Activated T-helper 1 cell treated with Interleukin-2 at 50 U/mL for 16 hours (primary cell): ENCODE measurements at places on chromosomes 1 and 21.

GRCh38 chr1:23362218-23362713 lies 7.4 kb downstream of the ZNF436 start:
- no peak for DNase-seq

DNA sequence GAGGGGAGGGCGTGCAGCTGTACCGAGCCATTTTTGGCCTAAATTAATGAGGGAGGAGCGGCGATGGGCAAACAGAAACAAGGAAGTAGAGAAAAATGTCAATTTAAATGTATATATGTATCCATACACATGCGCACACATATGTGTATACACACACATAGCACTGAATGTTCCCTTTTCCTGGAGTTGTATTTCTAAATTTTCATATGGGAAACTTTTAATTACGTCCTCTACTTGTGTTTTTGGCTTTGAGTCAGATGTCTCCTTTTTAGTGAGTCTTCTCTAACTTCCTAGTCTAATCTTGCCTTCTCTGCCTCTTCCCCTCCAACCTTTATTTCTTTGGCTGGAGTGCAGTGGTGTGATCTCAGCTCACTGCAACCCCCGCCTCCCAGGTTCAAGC lies 15.4 kb upstream of the CYYR1 start:
- no peak for DNase-seq

- no peak for DNase-seq
Measured at GRCh38 chr21:45319461-45320211, 31.9 kb upstream of the POFUT2 start.

DNA sequence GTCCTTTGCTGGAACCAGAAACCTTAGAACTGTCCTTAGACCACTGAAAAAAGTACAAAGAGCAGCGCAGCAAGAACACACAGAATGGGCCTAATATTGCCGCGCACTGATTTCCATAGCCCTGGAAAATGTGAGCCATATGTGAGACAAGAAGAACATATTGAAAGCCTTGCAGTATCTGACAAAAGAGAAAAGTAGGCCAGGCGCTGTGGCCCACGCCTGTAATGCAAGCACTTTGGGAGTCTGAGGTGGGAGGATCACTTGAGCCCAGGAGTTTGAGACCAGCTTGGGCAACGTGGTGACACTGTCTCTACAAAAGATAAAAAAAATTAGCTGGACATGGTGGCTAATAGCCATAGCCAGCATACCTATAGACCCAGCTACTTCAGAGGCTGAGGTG lies 300.7 kb downstream of the RYR2 start:
- DNase-seq: no peak

GRCh38 chr1:109314795-109315194 lies 8.0 kb upstream of the MYBPHL start:
- no peak for DNase-seq

GRCh38 chr1:20483833-20484518 lies 2.0 kb downstream of the CAMK2N1 start:
- DNase-seq: no peak

DNA sequence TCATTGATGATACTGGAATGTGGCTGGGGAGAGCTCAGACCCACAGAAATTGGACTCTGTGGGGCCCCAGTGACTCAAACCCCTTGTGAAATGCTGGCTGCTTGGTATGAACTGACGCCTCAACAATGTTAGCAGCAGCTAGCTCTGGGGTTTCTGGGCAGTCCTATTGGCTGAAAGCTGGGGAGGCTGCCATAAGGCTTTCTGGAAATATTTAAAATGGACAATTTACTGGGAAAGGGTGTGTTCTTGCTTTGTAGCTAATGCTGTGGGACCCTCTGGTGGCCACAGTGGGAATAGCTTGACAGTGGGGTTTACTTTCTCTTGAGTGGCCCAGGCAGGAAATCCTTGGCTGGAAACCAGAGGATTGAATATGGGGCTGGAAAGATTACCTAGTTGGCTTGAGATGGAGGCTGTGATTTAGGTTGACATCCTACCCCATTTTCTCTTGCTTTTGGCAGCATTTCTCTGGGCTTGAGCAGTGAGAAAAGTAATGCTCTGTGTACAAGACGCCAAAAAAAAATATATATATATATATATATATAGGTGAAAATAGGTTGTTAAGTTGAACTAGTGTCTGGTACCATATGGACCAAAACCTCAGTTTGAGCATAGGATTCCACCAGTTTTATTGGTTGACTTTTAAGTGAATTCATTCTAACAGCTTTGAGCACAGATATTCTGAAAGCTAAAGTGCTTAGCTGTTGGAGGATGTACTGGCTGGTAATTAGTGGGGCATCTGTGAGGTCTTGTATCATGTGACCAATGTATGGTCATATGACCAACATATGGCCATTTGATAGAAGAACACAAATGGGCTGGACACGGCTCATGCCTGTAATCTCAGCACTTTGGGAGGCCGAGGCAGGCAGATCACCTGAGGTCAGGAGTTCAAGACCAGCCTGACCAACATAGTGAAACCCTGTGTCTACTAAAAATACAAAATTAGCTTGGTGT lies 8.2 kb upstream of the S100A10 start:
- peak; percentile 55 for DNase-seq

DNA sequence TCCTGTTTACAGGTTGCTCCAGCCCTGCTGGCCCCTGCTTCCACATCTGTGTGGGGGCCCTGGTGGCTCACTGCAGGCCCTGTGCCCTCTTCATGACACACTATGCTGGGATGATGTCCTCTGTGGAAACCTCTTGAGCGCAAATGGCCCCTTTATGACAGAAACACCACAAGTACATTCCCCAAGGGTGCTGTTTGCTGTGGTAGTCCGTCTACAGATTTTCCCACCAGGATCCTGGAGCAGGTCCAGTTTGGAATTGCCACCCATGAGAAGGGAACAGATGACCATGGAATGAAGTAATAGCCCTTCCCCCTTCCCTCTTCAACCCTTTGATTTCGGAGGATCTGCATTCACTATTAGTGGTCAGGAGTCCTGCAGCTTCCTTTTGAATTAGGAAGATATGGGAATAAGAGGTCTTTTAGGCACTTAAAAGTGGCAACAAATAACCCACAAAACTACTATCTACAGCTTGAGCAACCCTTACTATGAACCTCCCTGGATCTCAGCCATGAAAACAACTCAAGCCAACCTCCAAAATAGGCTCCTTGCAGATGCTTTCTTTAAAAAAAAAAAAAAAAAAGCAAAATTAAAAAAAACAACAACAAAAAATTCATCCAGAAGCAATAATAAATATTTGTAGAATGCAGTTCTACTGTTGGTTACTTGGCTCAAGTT lies 121.9 kb upstream of the TSPAN2 start:
- no peak for DNase-seq

GRCh38 chr21:32523988-32524719 lies 61.2 kb downstream of the TCP10L start:
- DNase-seq: no peak

GRCh38 chr1:208513799-208514198 lies 269.6 kb upstream of the PLXNA2 start:
- no peak for DNase-seq

- no peak for DNase-seq
Measured at GRCh38 chr21:31397939-31398338, 53.9 kb upstream of the TIAM1 start.

DNA sequence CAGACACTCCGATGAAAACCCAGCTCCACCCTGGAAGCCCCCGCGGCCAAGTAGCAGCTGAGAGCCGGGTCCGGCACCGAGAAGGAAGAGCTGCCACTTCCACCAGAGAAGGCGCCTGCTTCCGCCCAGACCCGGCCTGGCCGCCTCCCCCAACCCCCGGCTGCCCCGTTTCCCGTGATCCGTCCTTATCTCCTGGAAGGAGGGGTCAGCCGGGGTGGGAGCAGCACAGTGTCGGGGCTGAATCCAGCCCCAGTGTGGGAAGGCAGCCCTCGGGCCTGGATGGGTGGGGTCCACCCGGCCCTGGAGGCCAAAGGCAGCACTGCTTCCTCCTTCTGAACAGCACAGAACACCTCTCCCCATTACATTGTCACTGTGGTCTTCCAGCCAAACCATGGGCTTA lies 69.4 kb downstream of the MEGF6 start:
- DNase-seq: no peak

DNA sequence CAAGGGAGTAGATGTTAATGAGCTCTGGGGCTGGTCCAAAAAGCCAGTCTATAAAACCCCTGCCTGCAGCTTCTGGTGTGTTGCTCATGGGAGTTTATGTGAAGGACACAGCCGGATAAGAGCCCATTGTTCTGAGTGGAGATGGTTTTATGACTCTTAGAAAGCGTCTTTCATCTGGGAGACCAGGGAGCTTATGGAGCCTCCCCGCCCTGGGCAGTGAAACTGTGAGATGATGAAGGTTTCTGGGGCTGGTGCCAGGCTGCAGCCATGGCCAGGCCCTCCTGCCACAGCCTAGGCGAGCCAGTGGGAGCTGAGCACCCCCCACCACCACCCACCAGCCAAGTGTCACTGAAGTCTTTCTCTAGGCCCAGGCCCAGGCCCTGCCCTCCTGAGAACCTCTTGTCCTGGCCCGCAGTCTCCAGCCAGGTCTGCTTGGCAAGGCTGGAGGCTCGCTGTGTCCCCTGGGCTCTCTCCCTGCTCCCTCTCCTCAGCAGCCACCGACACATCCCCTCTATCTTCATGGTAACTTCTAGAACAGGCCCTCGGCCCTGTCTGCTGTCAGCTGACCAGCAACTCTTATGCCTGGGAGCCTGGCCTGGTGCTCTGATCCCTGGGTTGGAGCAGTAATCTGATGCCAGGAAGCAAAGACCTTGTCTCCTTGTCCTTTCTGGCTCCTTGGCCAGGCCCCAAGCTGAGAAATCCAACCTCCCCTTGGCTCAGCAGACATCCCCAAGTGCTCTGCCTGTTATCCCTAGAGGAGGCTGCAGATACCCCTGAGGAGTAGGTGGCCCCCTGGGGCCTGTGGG lies 7.6 kb upstream of the ARHGEF10L start:
- no peak for DNase-seq

DNA sequence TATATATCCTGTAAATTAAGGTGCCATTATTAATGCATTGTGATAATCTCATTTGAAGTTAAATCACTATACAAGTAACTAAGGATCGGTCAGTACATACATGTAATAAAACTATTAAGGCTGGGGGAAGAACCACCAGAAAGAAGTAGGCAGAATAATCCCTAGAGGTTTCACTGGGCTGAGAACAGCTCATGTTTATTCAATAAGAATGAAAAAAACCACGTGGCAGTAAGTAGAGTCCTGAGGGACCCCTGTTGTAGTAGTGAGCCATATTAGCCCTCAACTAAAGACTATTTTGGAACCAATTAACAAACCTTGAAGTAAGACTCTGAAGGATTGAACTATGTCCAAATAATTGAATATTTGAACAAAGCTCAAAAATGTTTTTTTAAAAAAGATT lies 46.9 kb upstream of the ADAM30 start:
- DNase-seq: no peak

DNA sequence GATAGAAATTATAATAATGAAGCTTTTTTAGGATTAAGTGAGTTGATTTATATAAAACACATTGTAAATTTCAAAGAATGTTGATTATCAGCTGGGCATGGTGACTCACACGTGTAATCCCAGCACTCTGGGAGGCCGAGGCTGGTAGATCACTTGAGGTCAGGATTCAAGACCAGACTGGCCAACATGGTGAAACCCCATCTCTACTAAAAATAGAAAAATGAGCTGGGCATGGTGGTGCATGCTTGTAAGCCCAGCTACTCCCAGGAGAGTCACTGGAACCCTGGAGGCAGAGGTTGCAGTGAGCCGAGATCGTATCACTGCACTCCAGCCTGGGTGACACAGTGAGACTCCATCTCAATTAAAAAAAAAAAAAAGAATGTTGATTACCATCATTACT lies 18.4 kb downstream of the ADAMTS1 start:
- DNase-seq: no peak

DNA sequence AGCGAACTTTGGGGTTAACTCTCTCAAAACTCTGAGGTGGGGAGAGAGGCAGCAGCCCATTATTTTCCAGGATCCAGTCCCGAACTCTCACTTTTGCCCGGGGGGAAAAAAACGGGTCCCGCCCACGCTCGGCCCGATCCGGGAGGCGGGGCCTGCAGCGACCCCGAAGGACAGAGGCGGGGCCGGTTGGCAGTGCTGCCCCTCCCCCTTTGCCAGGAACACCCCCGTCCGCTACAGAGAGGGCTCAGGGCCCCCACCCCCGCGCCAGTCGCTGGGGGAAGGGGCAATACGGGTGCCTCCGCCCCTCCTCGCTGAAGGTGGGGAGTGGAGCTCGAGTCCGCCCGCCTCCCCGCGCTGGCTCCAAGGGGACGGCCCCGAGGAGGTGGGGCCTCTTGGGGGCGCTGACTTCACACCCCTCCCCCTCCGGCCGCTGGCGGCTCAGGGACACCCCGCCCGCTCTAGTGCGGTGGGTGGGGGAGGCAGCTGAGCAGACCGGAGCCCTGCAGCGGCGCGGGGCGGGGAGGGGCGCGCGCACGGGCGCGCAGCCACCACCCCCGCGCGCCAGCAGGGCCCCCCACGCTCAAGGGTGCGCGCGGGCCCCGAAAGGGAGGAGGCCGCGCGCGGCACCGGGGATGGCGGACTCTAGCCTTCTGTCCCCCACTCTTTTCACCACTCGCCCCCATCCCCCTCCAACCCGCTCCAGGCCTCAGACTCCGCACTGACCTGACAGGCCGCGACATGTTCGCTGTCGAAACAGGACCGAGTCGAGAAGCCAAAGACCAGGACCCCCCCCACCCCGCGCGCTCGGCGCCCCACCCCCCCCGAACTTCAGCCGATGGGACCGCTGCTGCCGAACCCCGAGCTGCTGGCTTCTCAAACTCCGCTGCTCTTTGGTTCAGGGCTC lies 496 bp downstream of the NUCKS1 start:
- peak; percentile 92 for DNase-seq

DNA sequence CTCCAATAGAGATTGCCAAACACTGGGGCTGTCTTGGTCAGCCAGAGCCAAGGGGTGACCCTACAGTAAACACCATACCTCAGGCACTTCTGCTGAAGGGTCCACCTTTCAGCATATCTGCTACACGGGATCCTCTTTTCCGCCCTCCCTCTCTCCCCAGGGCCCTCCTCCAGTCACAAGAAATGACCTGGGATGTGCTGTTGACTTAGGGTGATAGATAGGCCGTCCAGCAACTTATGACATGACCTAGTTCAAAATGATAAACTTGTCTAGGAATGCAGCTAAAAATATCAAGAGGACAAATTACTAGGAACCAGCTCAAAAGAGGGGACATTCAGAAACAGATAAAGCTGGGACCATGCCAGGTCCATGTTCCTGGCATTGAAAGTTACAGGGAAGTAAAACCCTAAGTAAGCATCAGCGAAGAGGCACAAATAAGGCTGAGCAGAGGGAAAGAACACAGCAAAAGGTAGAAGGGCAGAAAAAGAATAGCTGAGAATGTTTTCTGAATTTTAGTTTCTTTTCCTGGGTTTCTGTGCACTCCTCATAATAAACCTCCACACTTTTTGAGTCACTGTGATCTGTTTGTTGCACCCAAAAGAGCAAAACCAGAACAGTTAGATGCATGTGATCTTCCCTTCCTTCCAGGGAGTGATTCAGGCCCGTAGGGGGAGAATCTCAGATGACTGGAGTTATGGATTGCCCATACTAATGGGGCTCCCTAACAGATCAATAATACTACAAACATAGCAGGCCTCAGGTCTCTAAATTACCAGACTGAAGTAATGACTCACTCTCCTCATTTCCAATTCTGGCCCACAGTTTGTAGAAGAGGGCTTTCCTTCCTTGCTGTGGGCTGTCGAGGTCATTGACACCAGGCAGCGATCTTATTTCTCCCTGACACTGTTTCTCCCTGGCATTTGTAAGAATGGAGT lies 48.9 kb upstream of the F3 start:
- no peak for DNase-seq
